ENCODE measurements at places on chromosomes 7 and 10.

DNA sequence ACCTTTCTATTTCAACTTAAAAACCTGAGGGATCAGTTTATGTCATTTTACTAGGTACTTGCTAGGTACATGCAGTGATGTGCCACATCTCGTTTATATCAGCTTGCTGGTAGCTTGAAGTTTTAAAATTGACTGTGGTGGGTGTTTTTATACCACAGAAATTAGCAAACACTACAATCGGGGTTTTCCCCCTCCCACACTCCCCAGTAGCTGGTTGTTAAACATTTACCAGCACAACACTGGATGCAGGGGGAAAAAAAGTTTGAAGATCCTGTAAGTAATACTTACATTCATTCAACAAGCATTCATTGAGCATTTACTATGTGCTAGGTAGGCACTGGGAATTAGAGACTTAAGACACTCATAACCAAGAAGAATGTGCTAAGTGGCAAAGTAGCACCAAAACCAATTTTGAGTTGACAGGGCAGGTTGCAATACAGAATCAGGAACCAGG lies 32.6 kb downstream of the USP6NL start:
- DNase-seq = no peak

DNA sequence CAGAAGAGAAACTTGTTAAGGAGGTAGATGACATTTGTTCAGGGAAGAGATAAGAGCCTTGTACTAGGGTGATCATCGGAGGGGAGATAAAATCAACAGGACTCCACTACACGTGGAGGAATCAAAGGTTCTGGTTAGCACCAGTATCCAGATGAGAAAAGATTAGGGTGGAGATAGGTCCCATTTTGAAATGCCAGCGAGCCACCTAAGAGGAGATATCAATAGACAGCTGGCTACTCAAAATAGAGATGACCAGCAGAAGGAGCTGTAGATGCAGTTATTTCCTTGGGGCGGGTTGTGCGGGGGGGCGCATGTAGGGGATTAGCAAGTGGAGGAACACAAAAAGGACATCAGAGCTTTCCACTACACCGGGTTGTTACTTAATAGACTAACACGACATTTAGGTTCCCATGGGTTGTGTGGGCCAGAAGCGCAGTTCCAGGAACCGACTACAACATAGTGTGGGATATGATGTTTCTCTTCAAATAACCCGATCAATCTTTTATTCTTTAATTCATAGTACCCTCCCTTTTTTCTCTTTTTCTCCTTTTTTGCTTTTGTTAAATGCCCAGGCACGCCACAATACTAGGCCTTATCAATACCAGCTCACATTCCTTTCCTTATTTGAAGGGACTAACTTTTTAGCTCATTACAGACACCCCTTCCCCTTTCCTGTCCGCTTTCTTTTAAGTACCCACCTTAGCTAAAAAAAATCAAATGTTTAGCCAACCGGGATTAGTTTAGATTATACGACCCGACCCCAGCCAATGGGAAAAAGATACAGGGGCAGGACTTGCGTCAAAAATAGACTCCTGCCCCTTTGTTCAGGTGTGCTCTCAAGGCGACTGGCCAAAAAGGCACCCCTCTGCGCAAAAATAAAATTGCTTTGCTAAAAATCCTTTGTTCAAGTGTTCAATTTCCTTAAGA lies 2.0 kb upstream of the KIF11 start:
- DNase-seq = no peak

- no peak for DNase-seq
Observed at GRCh38 chr7:108054537-108054936, 51.6 kb upstream of the LAMB1 start.

GRCh38 chr7:132972745-132973144 lies 109.1 kb downstream of the CHCHD3 start:
- no peak for DNase-seq

- no peak for DNase-seq
Observed at GRCh38 chr7:19442016-19442785, 266.6 kb downstream of the POLR1F start.

Data from activated CD4-positive, CD25-positive, alpha-beta regulatory T cell treated with anti-CD3 and anti-CD28 coated beads, Interleukin-2, amount 50 U/mL, for 16 hours (primary cell).